ENCODE measurements at places on chromosomes 3 and 15. TPM values are rescaled to one million over a fixed set of nuclear protein-coding genes. Genes with fewer than 3 reads are reported as not detected.

DNA sequence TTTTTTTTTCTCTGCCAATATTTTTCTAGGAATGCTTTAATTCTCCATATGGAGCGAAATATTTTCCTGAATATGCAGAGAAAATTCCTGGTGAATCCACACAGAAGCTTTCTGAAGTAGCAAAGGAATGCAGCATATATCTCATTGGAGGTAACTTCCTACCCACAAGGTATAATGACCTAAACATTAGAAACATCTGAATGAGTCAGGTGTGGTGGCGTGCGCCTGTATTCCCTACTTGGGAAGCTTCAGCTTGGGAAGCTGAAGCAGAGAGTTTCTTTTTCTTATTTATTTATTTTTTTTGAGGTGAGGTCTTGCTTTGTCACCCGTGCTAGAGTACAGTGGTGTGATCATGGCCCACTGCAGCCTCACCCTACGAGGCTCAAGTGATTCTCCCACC lies 5.2 kb downstream of the NIT2 start:
- H3K4me3 ChIP-seq, result no peak overlapping the region
- 0 out of 2 replicates have a peak, but pooled peaks cover 4% of the 10 kb centered on the region for H3K4me1 ChIP-seq
- no peak overlapping the region for H3K27ac ChIP-seq
- no peak for DNase-seq
- peaks cover 38% of the 10 kb centered on the region for H3K36me3 ChIP-seq

Gene PLSCR2
- not detected for total RNA-seq

Gene HTR3E
- total RNA-seq, result not detected

DNA sequence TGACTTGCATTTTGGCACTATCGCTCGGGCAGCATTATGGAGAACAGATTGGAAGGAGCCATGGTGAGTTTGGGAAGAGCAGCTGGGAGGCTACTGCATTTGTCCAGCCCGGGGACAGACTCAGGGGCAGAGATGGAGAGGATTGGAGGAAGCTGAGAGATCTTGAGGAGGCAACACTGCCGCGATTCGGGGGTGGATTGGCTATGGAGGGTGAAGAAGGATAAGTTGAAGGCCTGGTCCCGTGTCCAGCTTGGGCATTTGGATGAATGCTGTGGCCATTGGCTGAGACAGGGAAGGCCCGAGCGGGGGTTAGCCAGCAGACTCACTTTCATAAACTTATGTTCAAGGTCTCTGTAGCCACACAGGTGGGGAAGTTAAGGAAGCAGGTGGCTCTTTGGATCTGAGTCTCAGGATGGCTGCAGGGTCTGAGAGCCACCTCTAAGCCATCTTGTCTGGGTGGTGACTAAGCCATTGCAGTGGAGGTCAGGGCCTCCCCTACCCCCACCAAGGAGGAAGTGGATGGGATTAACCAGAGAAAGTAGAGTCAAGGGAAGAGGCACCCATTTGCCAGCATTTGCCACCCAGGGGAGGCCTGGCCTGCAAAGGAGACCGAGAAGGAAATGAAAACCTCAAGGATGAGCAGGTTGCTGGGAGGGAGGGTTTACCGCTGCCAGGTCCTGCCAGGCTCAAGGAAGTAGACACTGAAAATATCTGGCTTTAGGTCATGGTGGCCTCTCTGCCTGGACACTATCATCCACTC lies 144.0 kb upstream of the TLE3 start:
- H3K4me1 ChIP-seq, result peaks cover 9% of the 10 kb centered on the region
- no peak for DNase-seq
- H3K27ac ChIP-seq, result no peak overlapping the region
- no peaks in the 10 kb centered on the region for H3K36me3 ChIP-seq
- no peaks in the 10 kb centered on the region for H3K27me3 ChIP-seq

Gene SPATA12
- total RNA-seq, result not detected

Gene CPEB1
- 0.37 TPM for total RNA-seq

Gene SOX14
- total RNA-seq, result not detected

GRCh38 chr3:97778152-97778551 lies 13.6 kb downstream of the ARL6 start:
- H3K36me3 ChIP-seq, result no peaks in the 10 kb centered on the region
- no peaks in the 10 kb centered on the region for H3K4me1 ChIP-seq
- DNase-seq, result no peak
- no peak overlapping the region for H3K4me3 ChIP-seq

Gene CCR8
- not detected for total RNA-seq

Gene ADAMTS7
- total RNA-seq, result 1.6 TPM

Gene CACNA2D3
- not detected for total RNA-seq

DNA sequence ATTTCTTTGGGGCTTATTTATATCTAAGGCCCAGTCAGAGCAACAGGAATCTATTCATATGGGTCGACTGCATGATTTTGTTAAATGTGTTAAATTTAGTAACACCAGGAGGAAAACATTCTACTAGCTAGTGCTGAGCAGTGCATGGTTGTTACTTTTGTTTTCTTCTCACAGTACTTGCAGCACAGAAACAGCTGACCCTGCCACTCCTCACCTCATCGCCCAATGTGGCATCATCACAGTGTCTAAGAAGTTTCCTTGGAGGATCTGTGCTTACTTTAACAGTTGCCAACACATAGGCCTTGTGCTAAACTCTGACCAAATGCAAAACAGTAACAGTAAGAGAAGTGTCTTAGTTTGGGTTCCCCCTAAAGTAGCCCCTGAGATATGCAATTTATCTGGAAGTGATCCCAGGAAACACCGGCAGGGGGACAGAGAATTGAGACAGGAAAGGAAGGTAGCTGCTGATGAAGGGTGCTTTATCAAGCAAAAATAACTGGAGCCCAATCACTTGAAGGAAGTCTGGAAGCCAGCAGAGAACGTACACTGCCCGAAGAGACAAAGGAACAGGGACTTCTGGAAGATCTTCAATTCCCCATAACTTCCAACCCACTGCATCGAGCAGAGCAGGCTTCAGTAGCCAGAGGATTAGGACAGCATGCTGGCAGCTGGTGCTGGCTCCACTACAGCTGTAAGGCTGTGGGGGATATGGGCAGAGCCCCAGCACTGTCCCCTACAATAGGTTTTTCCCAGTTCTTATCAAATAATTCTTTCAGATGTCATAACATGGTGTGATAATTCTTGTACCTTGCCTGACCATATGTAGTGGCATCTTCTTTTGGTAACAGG lies 36.0 kb upstream of the ULK4 start:
- no peak overlapping the region for H3K4me3 ChIP-seq
- H3K27me3 ChIP-seq, result no peaks in the 10 kb centered on the region
- no peak overlapping the region for H3K27ac ChIP-seq

DNA sequence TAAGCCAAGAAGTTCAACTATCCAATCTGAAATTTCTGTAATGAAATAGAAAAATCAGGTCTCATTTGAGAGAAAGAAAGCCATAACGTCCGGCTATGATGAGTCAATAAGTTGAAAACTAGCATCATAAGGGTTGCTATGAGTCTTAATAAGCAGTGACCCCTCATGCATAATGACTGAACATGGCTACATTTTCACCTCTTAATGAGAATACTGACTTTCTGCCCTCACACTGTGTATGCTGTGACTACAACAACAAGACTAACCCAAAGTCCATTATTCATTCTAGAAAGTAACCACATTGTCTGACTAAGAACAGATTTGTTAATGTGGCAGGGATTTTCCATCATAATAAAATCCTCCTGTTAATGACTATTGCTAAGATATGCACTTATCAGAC lies 884.0 kb upstream of the CADM2 start:
- H3K4me3 ChIP-seq, result no peak overlapping the region
- H3K27me3 ChIP-seq, result no peaks in the 10 kb centered on the region
- H3K27ac ChIP-seq, result no peak overlapping the region
- H3K36me3 ChIP-seq, result no peaks in the 10 kb centered on the region

Gene TOPBP1
- 35.7 TPM for total RNA-seq

GRCh38 chr3:119637679-119638477 lies 22.5 kb downstream of the POPDC2 start:
- no peaks in the 10 kb centered on the region for H3K36me3 ChIP-seq
- peak overlapping the region; percentile 70 for H3K27ac ChIP-seq
- H3K4me1 ChIP-seq, result peaks cover 19% of the 10 kb centered on the region
- H3K4me3 ChIP-seq, result no peak overlapping the region

- H3K4me1 ChIP-seq, result no peaks in the 10 kb centered on the region
- H3K27me3 ChIP-seq, result no peaks in the 10 kb centered on the region
- DNase-seq, result no peak
- H3K27ac ChIP-seq, result no peak overlapping the region
- H3K36me3 ChIP-seq, result no peaks in the 10 kb centered on the region
- H3K4me3 ChIP-seq, result no peak overlapping the region
These were observed 37.8 kb downstream of the CEMIP start for GRCh38 chr15:80816936-80817335.

Gene ZNF660
- total RNA-seq, result 2.6 TPM

GRCh38 chr3:13598201-13598600 lies 49.3 kb downstream of the FBLN2 start:
- no peaks in the 10 kb centered on the region for H3K4me1 ChIP-seq
- no peaks in the 10 kb centered on the region for H3K36me3 ChIP-seq
- H3K4me3 ChIP-seq, result no peak overlapping the region
- no peak for DNase-seq

Gene PTH1R
- not detected for total RNA-seq

GRCh38 chr3:170405101-170405500 lies 13.6 kb upstream of the CLDN11 start:
- no peak overlapping the region for H3K4me3 ChIP-seq
- H3K4me1 ChIP-seq, result no peaks in the 10 kb centered on the region
- DNase-seq, result no peak
- H3K36me3 ChIP-seq, result no peaks in the 10 kb centered on the region
- no peak overlapping the region for H3K27ac ChIP-seq

Gene RHOV
- total RNA-seq, result not detected

- H3K36me3 ChIP-seq, result no peaks in the 10 kb centered on the region
- no peaks in the 10 kb centered on the region for H3K27me3 ChIP-seq
- no peaks in the 10 kb centered on the region for H3K4me1 ChIP-seq
- H3K4me3 ChIP-seq, result no peak overlapping the region
- H3K27ac ChIP-seq, result no peak overlapping the region
- DNase-seq, result peak; percentile 25
These were observed 46.2 kb upstream of the PRTG start for GRCh38 chr15:55789066-55789660.

Gene ZNF774
- 0.66 TPM for total RNA-seq

DNA sequence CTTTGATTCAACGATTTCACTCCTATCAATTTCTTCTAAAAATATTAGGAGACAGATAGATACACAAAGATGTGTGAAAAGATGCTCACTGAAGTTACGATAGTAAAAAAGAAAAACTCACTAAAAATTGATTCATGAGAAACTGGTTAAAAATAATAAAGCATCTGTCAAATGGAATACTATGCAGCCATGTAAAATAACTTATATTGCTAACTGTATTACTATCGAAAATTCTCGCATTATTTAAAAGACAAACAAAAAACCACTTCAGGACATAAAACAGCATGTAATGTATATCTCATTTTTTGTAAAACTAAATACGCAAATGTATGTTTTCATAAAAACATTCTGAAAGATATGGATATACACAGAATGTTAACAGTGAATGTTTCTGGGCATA lies 33.4 kb upstream of the LDHAL6B start:
- H3K27ac ChIP-seq, result no peak overlapping the region
- no peak for DNase-seq
- H3K4me1 ChIP-seq, result peaks cover 64% of the 10 kb centered on the region
- no peaks in the 10 kb centered on the region for H3K27me3 ChIP-seq
- no peak overlapping the region for H3K4me3 ChIP-seq

GRCh38 chr15:68518046-68518445 lies 60.7 kb upstream of the CORO2B start:
- no peaks in the 10 kb centered on the region for H3K36me3 ChIP-seq
- H3K27me3 ChIP-seq, result peaks cover 4% of the 10 kb centered on the region

DNA sequence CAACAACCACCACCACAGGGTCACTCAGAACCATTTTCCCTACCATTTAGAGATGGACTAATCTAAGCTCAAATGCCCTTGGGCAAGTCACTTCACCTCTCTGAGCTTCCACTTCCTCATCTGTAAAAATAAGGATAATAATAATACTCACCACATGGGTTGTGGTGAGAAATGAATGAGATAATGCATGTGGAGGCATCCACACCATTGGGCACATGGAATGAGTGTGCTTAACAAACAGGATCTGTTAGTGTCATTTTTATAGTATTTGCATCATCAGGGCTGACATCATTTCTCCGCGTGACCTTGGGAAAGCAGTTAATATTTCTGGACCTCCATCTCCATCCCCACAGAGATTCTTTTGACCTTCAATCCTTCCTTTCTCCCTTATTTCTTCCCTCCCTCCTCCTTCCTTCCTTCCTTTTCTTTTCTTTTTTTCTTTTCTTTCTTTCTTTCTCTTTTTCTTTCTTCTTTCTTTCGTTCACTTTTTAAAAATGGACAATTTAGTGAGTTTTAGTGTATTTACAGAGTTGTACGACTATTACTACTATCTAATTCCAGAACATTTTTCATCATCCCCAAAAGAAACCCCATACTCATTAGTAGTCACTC lies 7.7 kb upstream of the RFT1 start:
- no peak for DNase-seq

Gene CSTA
- total RNA-seq, result not detected

- H3K27me3 ChIP-seq, result no peaks in the 10 kb centered on the region
- no peak overlapping the region for H3K4me3 ChIP-seq
- H3K27ac ChIP-seq, result no peak overlapping the region
- H3K36me3 ChIP-seq, result no peaks in the 10 kb centered on the region
- DNase-seq, result no peak
- no peaks in the 10 kb centered on the region for H3K4me1 ChIP-seq
These were observed 246.9 kb downstream of the GOLGA6L6 start for GRCh38 chr15:20294651-20295237.

DNA sequence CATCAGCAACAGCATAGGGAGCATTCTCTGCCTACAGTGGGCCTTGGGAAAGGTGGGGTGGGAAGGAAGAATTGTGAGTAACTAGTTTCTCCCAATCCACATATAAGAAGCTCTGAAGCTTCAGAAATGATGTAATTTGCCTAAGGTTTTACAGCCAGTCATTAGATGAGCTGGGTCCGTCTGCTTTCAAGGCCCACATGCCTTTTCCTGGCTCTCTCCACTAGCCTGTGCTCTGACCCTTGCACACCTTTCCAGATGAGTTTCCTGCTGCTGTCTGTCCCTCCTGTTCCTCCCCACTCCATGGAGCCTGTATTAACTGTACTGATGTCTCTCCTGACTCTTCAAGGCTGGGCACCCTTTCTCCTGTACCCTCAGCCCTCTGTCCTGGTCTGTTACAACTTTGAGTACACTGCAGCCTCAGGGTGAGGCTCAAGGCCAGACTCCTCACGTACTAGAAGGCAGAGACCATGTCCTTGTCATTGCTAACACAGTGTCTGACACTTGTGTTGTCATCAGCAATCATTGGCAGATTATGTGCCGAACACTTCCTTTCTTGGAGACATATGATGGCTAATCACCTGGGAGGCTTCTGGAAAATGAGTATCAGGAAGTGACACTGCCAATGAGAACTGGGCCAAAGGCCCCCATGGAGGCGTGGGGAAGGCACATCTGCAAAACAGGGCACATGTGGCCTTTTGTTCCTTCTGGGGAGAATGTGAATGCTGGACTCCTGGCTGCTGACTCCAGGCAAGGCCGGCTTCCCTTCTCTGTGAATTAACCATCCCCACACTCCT lies 6.6 kb downstream of the TM6SF1 start:
- no peaks in the 10 kb centered on the region for H3K27me3 ChIP-seq
- no peak overlapping the region for H3K4me3 ChIP-seq
- H3K36me3 ChIP-seq, result no peaks in the 10 kb centered on the region
- DNase-seq, result no peak

GRCh38 chr3:13002398-13003124 lies 70.7 kb downstream of the IQSEC1 start:
- H3K4me3 ChIP-seq, result no peak overlapping the region
- no peak for DNase-seq
- no peaks in the 10 kb centered on the region for H3K4me1 ChIP-seq
- H3K27ac ChIP-seq, result no peak overlapping the region
- 0 out of 2 replicates have a peak, but pooled peaks cover 5% of the 10 kb centered on the region for H3K27me3 ChIP-seq

Data from SJSA1 (cell line).